ENCODE measurements at places on chromosomes 13 and 19.

GRCh38 chr19:31154021-31154420, 195.2 kb downstream of the TSHZ3 start:
- DNase-seq: no peak

DNA sequence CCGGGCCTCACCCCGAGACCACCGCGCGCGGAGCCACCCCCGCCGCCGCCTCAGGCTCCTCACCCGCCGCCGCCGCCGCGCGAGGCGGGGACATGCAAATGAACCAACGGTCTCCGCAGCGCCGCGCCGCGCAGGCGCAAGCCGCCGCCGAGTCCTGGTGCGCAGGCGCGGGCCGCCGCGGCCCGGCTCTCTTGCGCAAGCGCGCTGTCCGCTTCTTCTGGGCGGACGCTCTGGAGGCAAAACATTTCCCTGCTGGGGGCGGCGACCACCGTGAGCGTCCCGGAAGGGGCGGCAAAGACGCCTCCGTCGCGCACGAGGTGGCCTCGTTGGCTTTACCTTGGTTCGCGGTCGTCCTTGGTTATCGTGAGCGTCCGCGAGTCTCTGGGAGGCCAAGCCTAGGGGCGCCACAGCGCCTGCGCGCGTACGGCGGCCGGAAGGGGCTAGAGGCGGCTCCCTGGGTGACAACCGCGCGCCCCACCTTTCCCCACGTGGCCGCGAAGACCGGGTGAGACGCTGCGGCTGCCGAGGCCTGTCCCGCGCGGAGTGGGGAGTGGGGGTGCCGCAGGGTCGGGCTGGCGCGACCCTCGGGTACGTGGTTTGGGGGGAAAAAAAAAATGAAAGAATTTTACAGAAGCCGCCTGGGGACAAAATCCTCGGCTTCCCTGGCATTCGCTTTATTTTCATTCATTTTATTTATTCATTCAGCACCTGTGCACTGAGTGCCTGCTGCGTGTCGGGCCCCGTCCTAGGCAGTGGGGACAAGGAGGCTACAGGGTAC, at the start of the genes ARMC6 and SUGP2:
ARMC6 (plus strand) TSS at position 178 of the 778 bp plus-strand sequence. CDS start 607 bp downstream, outside the sequence.
SUGP2 (minus strand) TSS at position 92 of the 778 bp plus-strand sequence. CDS start 2,446 bp downstream, outside the sequence.
- DNase-seq: peak; percentile 86

- no peak for DNase-seq
These were observed 2.7 kb upstream of the RAP2A start for GRCh38 chr13:97431171-97431764.

DNA sequence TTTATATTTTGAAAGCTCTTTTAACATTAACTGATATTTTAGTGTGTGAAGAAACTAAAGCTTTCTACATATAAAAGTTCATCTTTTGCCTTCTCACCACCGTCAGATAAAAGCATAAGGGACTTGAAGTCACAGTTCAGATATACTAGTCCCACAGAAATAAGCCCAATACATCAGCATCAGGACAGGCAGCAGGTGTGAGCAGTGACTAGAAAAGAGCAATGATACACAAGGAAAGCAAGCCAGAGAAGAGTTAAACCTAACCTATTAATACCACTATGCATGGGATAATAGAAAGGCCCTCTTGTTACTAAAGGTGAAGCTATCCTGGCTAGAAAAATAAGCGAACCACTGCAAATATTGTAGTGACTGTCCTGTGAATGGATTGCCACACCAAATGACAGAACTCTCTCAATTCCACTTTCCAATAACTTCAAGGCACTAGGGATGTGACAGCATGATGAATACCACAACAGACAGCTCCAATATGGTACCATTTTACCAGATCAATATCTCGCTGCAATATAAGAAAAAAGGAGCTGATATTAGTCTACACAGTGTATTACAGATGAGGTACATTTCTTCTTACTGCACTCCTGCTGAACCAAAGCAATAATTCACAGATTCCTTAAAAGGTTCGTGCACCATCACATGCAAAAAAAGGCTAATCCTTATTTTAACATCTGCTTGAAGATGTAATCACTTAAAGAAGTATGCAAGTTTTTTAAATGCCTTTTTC, 114.1 kb downstream of the DACH1 start:
- no peak for DNase-seq

GRCh38 chr19:55702131-55702627, 27.2 kb downstream of the EPN1 start:
- DNase-seq: no peak

- no peak for DNase-seq
These were observed 3.3 kb upstream of the SLC39A3 start for GRCh38 chr19:2743099-2743498.

DNA sequence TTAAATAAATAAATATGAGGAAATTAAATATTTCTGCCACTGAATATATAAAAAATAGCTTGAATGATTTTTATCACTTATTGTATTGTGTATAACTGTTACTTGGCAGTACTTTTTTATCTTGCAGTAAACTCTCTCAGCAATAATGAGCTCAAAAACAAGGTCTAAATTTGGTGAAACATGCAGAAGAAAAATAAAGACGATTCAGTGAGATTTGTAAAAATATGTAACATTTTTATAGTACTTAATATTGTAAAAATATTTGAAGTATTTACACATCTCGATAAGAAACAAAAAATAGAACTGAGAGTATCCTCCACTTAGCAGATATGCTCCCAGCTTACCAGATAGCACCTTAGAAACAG, 120.6 kb upstream of the MLNR start:
- no peak for DNase-seq

GRCh38 chr19:15479391-15480345, at the start of gene PGLYRP2:
PGLYRP2 (minus strand) TSS chr19:15479501; CDS start chr19:15479371, 130 bp downstream.
- DNase-seq: peak; percentile 28

- DNase-seq: no peak
These were observed 537.4 kb downstream of the SLITRK6 start for GRCh38 chr13:85261757-85262346.

GRCh38 chr13:43880214-43880855, 631 bp downstream of the LACC1 start:
- DNase-seq: no peak

GRCh38 chr19:27738569-27739193, 1474.3 kb downstream of the UQCRFS1 start:
- no peak for DNase-seq

GRCh38 chr19:44677019-44677811, 5.9 kb downstream of the CEACAM19 start:
- DNase-seq: no peak

DNA sequence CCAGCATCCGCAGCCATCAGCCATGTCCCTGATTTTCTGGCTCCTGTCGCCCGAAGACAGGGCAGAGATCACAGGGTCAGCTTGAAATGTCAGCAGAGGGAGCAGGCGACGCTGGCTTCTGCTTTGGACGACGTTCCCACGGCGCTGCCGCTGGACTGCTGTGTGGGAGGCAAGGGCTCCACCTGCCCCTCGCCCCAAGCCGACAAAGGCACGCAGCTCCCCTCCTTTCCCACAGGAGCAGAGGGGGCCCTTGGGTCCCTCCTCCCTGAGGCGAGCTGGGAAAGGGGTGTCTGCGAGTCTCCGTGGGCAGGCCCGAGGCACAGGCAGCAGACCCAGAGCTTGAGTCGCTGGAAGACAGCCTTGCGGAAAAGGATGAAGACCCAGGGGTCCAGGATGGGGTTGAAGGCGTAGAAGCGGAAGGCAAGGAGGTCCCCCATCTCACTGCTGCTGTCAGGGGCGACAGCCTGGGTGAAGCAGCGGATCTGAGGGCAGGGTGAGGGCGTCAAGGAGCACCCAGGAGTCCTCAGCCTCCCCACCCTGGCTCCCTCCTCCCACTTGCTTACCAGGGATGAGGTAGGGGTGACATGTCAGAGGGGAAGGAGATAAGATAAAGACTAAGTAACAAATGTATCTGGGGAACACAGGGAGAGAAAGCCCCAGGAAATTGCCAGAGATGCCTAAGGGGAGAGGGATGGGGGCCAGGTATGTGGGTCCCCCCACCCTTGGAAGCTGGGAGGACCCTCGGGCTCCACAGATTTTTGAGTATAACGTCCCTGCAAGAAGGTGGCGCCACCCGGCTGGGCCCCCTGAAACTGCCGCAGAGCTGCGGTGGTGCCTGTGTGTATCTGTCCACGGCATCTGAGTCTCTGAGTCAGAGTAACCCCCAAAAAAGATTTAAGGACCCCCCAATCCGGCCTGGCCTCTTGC, 3.4 kb downstream of the PTGIR start:
- DNase-seq: no peak

DNA sequence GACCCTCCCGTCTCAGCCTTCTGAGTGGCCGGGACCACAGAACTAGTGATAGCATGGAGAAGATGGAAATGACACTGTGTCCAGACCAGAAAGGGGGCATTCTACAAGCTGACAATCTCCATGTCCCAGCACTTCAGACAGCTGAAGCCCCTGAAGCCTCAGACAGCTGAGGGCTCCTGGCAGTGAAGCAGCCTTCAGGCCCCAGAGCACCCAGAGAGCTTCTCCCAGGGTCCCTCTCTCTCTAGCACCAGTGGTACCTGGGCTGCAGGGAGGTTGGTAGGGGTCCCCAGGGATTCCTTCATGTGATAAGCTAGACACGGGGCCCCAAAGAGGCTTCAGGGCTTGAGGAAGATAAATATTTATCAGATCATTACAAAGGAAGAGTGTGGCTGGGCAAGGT, 7.6 kb upstream of the POP4 start:
- DNase-seq: no peak
